ENCODE measurements at places on chromosomes 1 and 21. TPM values are rescaled to one million over a fixed set of nuclear protein-coding genes. Genes with fewer than 3 reads are reported as not detected.

KRTAP12-2 gene
- total RNA-seq: not detected

ZNF695 gene
- 1.7 TPM for total RNA-seq

STK40 gene
- total RNA-seq: 51.0 TPM

FAM151A gene
- not detected for total RNA-seq

GBP7 gene
- not detected for total RNA-seq

CCDC24 gene
- total RNA-seq: 2.2 TPM

APCS gene
- 0.45 TPM for total RNA-seq

LCK gene
- total RNA-seq: 126 TPM

FCMR gene
- 191 TPM for total RNA-seq

All from GM12878 (cell line).